ENCODE measurements at places on chromosomes 1 and 21.
A peak's percentile ranks its signal among the peaks of the same experiment; 100 is the strongest.

DNA sequence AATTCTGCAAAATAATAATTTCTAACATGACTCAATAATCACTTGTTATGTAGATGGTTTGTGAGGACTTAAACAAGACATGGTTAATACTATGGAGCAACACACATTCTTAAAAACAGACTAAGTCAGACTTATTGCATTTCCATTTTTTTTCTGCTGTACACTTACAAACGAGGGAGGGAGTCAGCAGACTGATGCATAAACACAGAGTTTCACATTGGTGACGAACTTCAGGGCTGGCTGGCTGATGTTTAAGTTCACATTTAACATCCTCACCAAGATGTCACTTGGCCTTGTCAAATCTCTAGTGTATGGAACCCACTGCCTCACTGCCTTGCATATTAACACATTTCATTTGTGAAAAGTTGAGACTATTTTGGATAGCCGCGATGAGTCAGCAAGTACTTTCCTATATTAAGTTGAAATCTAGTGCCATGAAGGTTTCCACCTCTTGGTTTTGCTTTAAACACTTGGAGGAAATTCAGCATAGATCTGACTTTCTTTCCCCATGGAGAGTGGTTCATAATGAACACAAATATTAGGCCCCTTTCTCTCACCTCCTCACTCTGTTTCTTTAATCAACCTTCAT is 337.5 kb upstream of the RUNX1 start:
- no peak for DNase-seq

DNA sequence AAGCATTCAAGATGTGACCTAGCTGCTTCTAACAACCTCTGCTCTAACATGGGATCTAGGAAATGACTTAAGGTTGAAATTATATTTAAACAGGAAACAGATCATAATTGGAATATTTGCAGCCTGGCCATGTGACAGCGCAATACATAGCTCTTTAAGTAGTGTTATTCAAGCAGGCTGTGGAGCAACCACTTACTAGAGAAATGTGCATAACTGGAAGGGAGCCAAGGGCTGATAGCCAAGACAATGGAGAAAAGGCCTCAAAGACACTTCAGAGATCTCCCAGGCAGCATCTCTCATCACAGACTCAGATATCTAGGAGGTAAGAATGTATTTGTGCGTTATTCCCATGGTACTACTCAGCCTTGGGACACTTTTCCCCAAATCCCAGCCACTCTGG is 823.0 kb upstream of the PRMT6 start:
- DNase-seq = no peak

- no peak for DNase-seq
Measured at GRCh38 chr1:157292302-157292701, 154.1 kb upstream of the ETV3 start.

- peak; percentile 76 for DNase-seq
Measured at GRCh38 chr1:229227298-229227919, 43.5 kb upstream of the RAB4A start.

DNA sequence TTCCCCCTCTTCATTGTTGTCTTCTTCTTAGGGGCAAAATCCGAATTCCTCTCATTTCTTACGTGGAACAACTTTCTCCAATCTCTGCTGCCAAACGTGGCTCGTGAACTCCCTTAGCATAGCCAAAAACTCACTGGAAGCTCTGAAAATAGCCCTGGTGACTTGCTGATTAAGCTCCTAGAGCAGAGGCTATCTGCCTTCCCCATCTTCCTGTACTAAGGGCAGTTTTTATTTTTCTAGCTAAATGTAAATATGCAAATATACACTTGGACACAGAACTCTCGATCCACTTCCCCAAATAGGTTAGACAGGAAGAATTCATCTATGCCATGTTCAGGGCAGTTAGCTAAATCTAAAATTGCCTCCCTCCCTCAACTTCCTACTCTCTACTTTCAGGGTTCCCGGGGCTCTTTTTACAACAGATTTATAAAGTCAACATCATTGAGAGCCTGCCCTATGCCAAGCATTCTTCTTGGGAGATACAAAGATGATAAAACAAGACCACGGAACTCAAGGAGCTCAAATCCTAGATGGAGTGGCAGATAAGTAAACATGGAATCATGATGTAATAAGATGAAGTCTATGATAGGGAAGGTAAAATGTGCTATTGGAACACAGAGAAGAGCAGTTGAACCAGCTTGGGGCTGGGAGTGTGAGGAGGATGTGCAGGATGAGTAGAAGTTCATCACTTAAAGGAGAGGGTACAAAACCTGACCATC is 59.4 kb upstream of the FMOD start:
- no peak for DNase-seq

GRCh38 chr1:107993920-107994319 is 28.9 kb upstream of the VAV3 start:
- no peak for DNase-seq

GRCh38 chr21:27580276-27580675 is 613.4 kb upstream of the ADAMTS5 start:
- no peak for DNase-seq

DNA sequence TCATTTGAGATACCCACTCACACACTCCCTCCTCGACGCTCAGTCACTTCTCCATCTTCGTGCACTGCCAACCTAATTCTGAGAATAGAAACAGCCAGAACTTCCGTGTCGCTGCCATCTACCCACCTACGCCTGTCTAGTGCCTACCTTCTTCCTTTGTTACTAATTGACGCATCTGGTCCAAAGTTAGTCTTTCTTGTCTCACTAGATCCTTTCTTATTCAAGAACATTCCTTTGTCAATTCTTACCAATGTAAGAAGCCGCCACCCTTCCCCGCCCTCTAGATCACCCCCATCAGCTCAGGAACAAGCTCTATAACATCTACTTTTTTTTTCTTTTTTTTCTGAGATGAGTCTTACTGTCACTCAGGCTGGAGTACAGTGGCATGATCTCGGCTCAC is 3.7 kb downstream of the PADI6 start:
- DNase-seq = no peak

- no peak for DNase-seq
Measured at GRCh38 chr1:183043872-183044854, 20.9 kb downstream of the LAMC1 start.

GRCh38 chr1:36217670-36218069 is 6.6 kb upstream of the THRAP3 start:
- no peak for DNase-seq

Data from central memory CD8-positive, alpha-beta T cell (primary cell).